ENCODE measurements at places on chromosomes 5 and 9. TPM values are rescaled to one million over a fixed set of nuclear protein-coding genes. Genes with fewer than 3 reads are reported as not detected.

GRCh38 chr5:123297866-123298265 lies 125.3 kb downstream of the CEP120 start:
- H3K27me3 ChIP-seq = no peaks in the 10 kb centered on the region
- no peaks in the 10 kb centered on the region for H3K36me3 ChIP-seq
- H3K4me3 ChIP-seq = no peak overlapping the region
- H3K4me1 ChIP-seq = no peaks in the 10 kb centered on the region
- H3K27ac ChIP-seq = no peak overlapping the region
- no peak for DNase-seq

CCNJL gene
- total RNA-seq = 15.5 TPM

DNA sequence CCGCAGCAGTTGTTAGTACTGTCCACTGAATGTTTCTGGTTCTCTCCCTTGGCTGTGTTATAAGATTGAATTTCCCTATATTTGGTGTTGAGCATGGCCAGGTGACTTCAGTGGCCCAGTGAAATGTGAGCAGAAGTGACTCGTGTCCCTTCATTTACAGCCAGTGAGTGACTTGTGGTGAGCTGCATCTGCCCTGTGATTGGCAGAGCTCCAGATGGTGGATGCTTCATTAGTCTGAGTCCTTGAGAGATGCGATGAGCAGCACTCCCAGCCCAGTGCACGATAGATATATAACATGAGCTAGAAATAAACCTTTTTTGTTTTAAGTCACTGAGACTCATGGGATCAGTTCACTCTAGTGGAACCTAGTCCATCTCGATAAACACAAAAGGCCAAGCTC lies 19.3 kb downstream of the PCSK5 start:
- H3K36me3 ChIP-seq = no peaks in the 10 kb centered on the region
- DNase-seq = no peak
- H3K4me1 ChIP-seq = no peaks in the 10 kb centered on the region

ACOT12 gene
- total RNA-seq = not detected

DNA sequence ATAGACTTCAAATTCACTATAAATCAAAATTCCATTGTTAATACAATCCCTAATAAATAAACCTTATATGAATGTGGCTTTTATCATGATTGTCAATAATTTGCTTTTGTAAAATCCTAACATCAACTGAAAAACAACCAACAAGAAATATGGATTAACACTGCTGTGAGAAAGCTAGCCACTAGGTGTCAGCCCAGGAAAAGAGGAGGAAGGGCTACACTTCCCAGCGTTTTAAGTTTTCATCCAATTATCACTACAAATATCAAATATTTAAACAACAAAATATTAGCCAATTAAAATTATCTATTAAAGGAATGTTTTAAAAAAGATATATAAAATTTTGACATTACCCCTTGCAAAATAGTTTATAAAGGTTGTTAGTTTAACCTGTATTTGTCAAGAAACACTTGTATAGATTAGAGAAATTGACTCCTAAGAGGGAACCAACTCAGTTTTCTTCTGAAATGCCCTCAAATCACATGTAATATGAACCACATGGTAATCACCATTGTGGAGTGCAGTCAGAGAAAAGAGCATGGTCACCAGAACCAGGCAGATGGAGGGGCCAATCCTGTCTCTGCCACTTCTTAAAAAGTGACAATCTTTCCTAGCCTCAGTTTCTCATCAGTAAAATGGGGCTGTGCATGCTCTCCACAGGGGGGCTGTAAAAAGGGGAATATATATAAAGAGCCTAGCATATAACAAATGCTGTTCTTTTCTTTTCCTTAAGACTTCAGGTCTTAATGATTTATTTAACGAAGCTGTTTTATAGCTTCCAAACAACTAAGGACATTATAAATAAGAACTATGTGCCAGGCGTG lies 188.2 kb downstream of the CRB2 start:
- no peaks in the 10 kb centered on the region for H3K4me1 ChIP-seq
- H3K36me3 ChIP-seq = no peaks in the 10 kb centered on the region
- no peak overlapping the region for H3K27ac ChIP-seq
- no peak for DNase-seq
- H3K4me3 ChIP-seq = no peak overlapping the region
- H3K27me3 ChIP-seq = no peaks in the 10 kb centered on the region

Data from lower lobe of right lung (tissue), 2 donors.